ENCODE measurements at places on chromosomes 12 and 14. TPM values are rescaled to one million over a fixed set of nuclear protein-coding genes. Genes with fewer than 3 reads are reported as not detected.
A peak's percentile ranks its signal among the peaks of the same experiment; 100 is the strongest.

The KRT71 gene
- total RNA-seq = not detected

- H3K27me3 ChIP-seq = no peaks in the 10 kb centered on the region
- H3K36me3 ChIP-seq = no peaks in the 10 kb centered on the region
- no peak for DNase-seq
- no peak overlapping the region for H3K27ac ChIP-seq
- H3K4me1 ChIP-seq = peaks cover 5% of the 10 kb centered on the region
Observed at GRCh38 chr12:1091350-1091749, 100.3 kb downstream of the ERC1 start.

DNA sequence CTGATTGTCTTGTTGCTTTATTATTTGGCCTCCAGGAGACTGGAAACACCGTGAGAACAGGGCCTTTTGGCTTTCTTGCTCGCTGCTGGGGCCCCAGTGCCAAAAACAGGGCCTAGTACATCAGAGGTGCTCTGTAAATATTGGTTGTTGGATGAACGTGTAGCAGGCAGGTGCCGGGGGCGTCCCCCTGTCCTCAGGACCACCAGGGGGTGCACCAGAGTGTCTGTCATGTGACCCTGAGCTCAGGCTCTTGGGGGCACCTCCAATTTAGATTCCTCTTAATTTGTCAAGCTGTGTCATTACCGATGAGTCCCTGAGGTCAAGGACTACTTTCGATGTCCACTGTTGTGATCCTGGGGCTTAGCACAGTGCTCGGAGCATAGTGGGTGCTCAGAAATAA lies 87.1 kb downstream of the ACACB start:
- H3K27ac ChIP-seq = no peak overlapping the region
- H3K27me3 ChIP-seq = no peaks in the 10 kb centered on the region
- no peaks in the 10 kb centered on the region for H3K36me3 ChIP-seq
- no peak overlapping the region for H3K4me3 ChIP-seq

DNA sequence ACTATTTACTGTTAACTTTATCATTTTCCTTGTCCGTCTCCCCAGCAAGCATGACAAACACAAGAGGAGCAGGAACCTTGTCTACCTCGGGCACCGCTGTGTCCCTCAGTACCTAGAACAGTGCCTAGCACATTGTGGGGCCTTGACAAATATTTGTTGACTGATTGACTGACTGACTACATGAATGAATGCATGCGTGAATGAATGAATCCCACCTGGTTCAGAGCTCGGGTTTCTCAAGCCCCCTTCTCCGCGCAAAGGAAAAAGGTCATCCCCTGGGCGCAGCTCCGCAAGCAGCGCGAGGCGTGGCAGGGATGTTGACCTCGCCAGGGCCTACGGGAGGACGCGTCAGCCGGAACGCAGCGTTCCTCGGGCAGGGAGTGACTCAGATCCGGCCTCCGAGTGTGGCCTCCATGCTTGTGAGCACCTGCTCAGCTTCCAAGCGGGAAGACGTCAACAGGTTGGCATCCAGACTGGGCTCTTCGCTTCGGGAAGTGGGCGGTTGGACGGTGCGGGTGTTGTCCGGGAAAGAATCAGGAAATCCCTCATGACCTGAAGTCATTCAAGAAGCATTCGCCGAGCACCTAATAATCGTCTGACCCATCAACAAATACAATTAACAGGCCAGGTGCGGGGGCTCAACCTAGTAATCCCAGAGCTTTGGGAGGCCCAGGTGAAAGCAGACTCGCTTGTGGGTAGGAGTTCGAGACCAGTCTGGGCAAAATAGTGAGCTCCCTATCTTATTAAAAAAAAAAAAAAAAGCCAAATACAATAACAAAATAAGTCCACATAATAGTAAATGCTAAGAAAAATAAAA lies 13.9 kb upstream of the UBC start:
- H3K36me3 ChIP-seq = no peaks in the 10 kb centered on the region
- peak overlapping the region; percentile 93 for H3K4me3 ChIP-seq
- H3K27ac ChIP-seq = peak overlapping the region; percentile 92
- no peak for DNase-seq

The NEUROD4 gene
- total RNA-seq = 206 TPM

The RAB15 gene
- total RNA-seq = 79.5 TPM

GRCh38 chr12:68910128-68910527 lies 22.8 kb downstream of the CPM start:
- H3K36me3 ChIP-seq = no peaks in the 10 kb centered on the region
- no peaks in the 10 kb centered on the region for H3K4me1 ChIP-seq
- no peak overlapping the region for H3K27ac ChIP-seq
- H3K4me3 ChIP-seq = no peak overlapping the region
- no peak for DNase-seq
